Fibroblast of the aortic adventitia (primary cell): ENCODE measurements at places on chromosomes 12 and 14. TPM values are rescaled to one million over a fixed set of nuclear protein-coding genes. Genes with fewer than 3 reads are reported as not detected.

Gene KRT7
- total RNA-seq: 1.4 and 20.0 TPM in 2 replicates

Gene INHBE
- 0.16 and 0.99 TPM in 2 replicates for total RNA-seq

Gene KLRG1
- total RNA-seq: 1.2 TPM in 1 of 2 replicates, not detected in the other

Gene PLBD2
- 35.1 and 50.9 TPM in 2 replicates for total RNA-seq

Gene FLRT2
- 48.6 and 72.3 TPM in 2 replicates for total RNA-seq

Gene CAND1
- 119 and 238 TPM in 2 replicates for total RNA-seq

Gene NEDD1
- total RNA-seq: 13.7 and 45.4 TPM in 2 replicates

Gene TEAD4
- 14.6 and 18.9 TPM in 2 replicates for total RNA-seq

Gene GALNT6
- total RNA-seq: 0.74 and 22.1 TPM in 2 replicates

Gene LALBA
- total RNA-seq: not detected in 2 replicates

Gene RD3L
- total RNA-seq: not detected in 2 replicates

Gene CDC42BPB
- 60.2 and 78.4 TPM in 2 replicates for total RNA-seq

Gene KRT72
- total RNA-seq: not detected in 2 replicates

Gene GNB3
- 3.4 TPM in 2 replicates for total RNA-seq

Gene PLBD1
- 2.4 and 3.4 TPM in 2 replicates for total RNA-seq

Gene RERG
- not detected in 2 replicates for total RNA-seq

Gene TUBA1A
- total RNA-seq: 320 and 961 TPM in 2 replicates

Gene HOXC9
- total RNA-seq: 0.65 TPM in 1 of 2 replicates, not detected in the other

Gene KRT5
- total RNA-seq: not detected in 2 replicates

Gene SH2B3
- total RNA-seq: 20.2 and 27.8 TPM in 2 replicates

Gene NEMF
- total RNA-seq: 63.9 and 140 TPM in 2 replicates

Gene FGF23
- total RNA-seq: not detected in 2 replicates

Gene AQP2
- total RNA-seq: not detected in 2 replicates

Gene MUCL1
- not detected in 2 replicates for total RNA-seq

Gene SLC25A47
- total RNA-seq: not detected in 2 replicates

Gene GLS2
- 0.36 TPM in 1 of 2 replicates, not detected in the other for total RNA-seq

Gene SPTLC2
- total RNA-seq: 36.7 and 60.0 TPM in 2 replicates

Gene ETV6
- 6.1 and 14.7 TPM in 2 replicates for total RNA-seq

Gene TMEM132C
- total RNA-seq: not detected in 2 replicates

Gene EIF2S3B
- 7.1 and 9.2 TPM in 2 replicates for total RNA-seq

Gene KLRC1
- total RNA-seq: not detected in 2 replicates

Gene TAMALIN
- total RNA-seq: 7.3 TPM in 2 replicates

Gene PLEK2
- total RNA-seq: 1.8 and 2.8 TPM in 2 replicates

Gene ANO2
- total RNA-seq: not detected in 2 replicates

Gene MYO1H
- total RNA-seq: not detected in 2 replicates

Gene SLC39A5
- 0.18 TPM in 1 of 2 replicates, not detected in the other for total RNA-seq

Gene TRHDE
- 1.1 and 10.0 TPM in 2 replicates for total RNA-seq

Gene C12orf60
- total RNA-seq: 0.65 and 0.99 TPM in 2 replicates

Gene MAP1LC3B2
- not detected in 2 replicates for total RNA-seq

Gene MYF5
- total RNA-seq: not detected in 2 replicates

Gene PRB3
- total RNA-seq: not detected in 2 replicates

Gene OR6C6
- not detected in 2 replicates for total RNA-seq

Gene IRAK3
- total RNA-seq: 20.0 and 21.4 TPM in 2 replicates

Gene IQSEC3
- total RNA-seq: 0.41 TPM in 1 of 2 replicates, not detected in the other

Gene TAS2R10
- 2.3 TPM in 1 of 2 replicates, not detected in the other for total RNA-seq

Gene CIPC
- 5.2 and 13.9 TPM in 2 replicates for total RNA-seq

Gene REP15
- 1.1 and 3.5 TPM in 2 replicates for total RNA-seq

Gene ADAM21
- total RNA-seq: 0.18 and 0.25 TPM in 2 replicates
